Astrocyte of the hippocampus (primary cell): ENCODE measurements at places on chromosomes 1 and 21.

DNA sequence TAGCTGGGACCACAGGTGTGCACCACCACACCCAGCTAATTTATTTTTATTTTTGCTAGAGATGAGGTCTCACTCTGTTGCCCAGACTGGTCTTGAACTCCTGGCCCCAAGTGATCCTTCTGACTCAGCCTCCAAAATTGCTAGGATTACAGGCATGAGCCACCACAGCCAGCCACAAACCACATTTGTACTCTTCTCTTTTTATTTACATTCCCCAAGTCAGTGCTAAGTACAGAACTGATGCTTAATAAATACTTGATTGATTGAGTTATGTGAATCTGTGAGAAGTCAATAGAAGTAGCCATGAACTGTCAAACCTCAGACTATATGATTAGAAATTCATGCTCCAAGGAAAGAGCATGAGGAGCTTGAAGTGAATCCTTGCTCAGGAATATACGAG lies 48.5 kb upstream of the S1PR1 start:
- DNase-seq, result peak; percentile 61

DNA sequence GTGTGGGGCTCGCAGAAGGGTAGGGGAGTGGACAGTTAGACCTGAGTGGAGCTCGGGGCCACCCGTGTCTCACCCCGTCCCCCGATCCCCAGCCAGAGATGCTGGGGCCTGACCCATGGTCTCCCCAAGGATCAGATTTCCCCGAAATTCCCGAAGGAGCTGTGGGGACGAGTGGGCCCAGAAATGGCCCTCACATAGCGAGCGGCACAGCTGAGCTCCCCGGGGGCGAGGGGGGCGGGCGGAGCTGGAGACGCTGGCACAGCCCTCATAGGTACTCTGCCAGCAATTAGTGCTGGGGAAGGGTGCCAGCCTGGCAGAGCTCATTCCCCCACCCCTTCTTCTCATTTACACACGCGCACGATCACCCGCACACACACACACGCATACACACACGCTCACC lies 9.2 kb downstream of the CASZ1 start:
- no peak for DNase-seq

GRCh38 chr21:28639737-28640136 lies 352.9 kb downstream of the LTN1 start:
- peak; percentile 52 for DNase-seq

DNA sequence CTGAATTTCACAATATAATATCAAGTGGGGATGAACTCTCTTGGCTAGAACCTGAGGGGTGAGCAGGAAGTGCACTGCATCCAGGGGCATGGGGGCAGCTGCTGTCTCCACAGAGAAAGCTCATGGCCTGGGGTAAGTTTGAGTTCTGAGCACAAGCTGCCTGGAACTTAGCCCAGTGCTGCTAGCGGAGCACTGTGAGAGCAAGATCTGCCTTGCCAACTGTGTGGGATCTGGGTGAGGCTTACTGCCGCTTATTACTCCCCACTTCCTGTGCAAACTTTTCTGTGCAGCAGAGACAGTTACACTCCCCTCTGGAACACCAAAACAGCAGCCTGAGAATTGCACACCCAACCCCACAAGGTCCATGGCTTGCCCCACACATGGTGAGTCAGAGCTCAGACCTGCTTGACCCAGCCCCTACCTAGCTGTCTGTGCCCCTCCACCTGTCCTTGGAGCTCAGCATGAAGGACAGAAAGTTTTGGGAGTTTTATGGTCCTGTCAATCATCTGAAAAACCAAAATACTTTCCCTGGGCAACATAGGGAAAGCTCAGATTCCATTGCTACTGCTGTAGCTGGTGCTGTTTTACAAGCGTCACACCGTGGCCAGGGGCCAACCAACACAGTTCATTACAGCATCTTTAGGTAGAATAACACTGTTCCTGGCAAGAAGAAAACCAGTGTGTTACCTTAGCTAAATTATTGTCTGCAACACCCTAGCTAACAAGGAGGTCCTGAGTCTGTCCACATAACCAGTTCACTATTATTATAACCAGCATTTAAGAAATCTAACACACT lies 762.1 kb upstream of the NEGR1 start:
- peak; percentile 44 for DNase-seq

- no peak for DNase-seq
These were observed 149.2 kb upstream of the KCNK2 start for GRCh38 chr1:214933375-214933774.

DNA sequence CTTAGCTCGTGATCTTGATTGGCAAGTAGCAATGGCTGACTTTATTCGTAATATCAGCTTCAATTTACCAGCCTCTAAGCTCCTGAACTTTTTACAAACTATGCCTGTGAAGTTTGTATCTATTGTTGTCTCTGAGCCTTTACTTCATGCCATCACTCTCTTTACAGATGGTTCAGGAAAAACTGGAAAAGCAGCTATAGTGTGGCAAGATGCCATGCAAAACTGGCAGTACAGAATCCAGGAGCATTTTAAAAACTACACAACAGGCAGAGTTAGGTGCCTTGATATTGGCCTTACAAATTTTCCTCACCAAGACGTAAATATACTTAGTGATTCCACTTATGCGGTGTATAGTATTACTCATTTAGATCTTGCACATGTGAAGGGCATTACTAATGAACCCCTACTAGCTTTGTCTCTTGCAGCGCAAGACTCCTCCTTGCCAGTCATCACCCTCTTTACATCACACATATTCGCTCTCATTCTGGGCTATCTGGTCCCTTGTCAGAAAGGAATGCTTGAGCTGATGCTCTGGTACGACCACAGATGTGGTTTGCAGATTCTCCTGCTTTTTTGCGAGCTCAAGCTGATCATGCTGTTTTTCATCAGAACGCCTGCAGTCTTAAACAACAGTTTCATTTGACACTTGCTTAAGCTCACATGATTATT lies 36.3 kb downstream of the CLCA1 start:
- no peak for DNase-seq

GRCh38 chr1:59113876-59114457 lies 182.9 kb upstream of the FGGY start:
- no peak for DNase-seq

DNA sequence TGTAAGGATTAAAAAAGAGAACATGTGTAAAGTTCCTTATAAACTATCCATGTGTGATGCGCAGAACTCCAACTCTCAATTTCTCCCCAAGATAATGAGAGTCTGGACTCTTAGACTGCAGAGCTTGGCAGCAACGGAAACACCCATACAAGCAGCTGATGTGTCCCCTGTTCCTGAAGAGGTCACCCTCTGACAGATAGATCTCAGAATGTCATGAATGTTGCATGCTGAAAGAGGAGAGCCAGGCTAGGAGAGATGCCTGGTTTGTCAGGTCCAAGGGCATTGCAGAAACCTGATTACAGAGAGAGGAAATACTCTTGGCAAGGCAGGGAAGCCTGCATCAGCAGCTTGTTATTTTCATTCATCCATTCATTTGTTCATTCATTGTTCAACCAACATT lies 24.2 kb downstream of the MTARC1 start:
- DNase-seq, result no peak

GRCh38 chr1:207502726-207503125 lies 6.8 kb downstream of the CR1 start:
- no peak for DNase-seq

GRCh38 chr1:36645867-36646266 lies 163.2 kb upstream of the CSF3R start:
- no peak for DNase-seq

- DNase-seq, result peak; percentile 2
These were observed 34.8 kb downstream of the CLCA1 start for GRCh38 chr1:86503406-86504136.

- DNase-seq, result no peak
These were observed 24.6 kb downstream of the F5 start for GRCh38 chr1:169561692-169562091.

DNA sequence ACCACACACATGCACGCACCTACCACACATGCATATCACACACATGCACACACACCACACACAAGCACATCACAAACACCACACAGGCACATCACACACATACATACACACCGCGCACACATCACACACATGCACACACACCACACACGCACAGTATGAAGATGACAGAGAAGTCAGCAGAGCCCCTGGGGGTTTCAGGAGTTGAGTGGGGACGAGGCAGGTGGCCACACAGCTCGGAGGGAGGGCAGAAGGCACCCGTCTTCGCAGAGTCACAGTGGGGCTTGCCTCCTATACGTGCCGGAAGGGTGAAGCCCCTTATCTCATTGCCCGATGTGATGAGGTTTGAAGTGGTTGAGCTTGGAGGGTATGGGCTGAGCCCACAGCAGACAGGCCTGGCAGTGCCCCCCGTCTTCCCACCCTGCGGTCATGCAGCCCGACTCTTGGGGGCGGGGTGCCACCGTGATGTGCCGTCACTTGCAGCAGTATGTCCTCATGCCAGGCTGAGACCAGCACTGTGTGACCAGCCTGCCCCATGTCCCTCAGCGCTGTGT lies 9.9 kb downstream of the PDE9A start:
- DNase-seq, result no peak

- no peak for DNase-seq
These were observed 10.7 kb upstream of the GPR25 start for GRCh38 chr1:200861937-200862647.

- DNase-seq, result no peak
These were observed 36.9 kb upstream of the JAK1 start for GRCh38 chr1:65003316-65003664.

- DNase-seq, result no peak
These were observed 126.7 kb downstream of the CDC42BPA start for GRCh38 chr1:227191607-227192006.

DNA sequence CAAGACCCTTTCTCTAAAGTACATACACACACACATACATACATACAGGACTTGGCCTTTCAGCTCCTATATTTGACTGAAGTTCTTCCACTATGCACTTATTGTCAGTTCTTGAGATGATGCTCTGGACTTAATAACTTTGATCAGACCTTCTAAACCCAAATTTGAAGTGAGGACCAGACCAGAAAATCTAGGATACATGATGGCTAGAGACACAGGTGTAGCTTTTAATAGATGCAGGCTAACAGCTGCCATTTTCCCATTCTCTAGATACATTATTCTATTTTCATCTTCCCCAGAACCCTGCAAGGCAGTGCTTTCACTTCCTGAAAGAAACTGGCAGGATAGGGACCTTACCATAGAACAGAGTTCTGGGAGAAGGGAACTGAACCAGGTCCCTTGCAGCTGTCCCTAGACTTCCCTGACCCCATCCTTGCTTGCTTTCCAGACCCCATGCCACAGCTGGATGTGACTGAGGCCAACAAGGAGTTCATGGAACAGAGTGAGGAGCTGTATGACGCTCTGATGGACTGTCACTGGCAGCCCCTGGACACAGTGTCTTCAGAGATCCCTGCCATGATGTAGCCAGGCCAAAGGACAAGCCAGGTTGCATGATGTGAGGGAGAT lies 14.9 kb upstream of the RAB42 start:
- no peak for DNase-seq

DNA sequence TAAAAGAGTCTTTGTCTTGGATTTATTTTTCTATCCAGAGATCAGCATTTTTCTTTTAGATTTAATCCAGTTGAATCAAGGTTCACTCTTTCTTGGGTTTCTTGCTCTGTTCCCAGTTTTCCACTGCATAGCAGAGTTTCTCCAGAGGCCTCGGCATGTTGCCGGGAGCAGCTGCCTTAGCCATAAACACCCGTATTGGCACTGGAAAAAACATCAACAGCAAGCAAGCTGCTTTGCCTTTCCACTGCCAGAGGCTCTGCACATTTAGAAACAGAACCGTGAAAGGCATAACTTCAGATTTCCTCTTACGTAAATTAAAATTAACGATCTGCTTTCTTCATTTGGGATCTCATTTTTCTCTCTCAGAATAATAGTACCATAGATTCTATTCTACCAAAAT lies 181.8 kb upstream of the L1TD1 start:
- no peak for DNase-seq

GRCh38 chr1:210344706-210345105 lies 16.0 kb downstream of the HHAT start:
- DNase-seq, result no peak

DNA sequence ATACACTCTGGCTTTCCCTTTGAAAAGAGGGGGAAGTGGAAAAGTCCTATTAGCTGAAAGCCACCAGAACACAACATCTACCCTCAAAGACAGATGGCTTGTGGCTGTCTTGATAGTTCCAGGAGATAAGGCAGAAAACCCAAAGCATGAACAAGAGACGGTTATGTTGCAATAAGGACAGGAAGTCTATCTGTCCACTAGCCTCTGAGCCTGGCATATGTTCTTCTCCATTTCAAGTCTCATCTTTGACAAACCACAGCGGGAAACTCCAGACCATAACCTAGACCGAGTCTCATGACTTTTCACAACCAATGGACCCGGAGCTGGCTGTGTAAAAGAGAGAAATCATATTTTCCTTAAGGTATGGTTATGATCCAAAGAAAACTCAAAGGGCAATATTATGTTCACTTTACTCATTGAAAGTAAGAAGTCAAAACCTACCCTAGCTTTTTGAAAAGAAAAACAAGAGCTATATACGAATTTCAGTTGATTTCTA lies 33.8 kb downstream of the DUSP10 start:
- DNase-seq, result no peak

DNA sequence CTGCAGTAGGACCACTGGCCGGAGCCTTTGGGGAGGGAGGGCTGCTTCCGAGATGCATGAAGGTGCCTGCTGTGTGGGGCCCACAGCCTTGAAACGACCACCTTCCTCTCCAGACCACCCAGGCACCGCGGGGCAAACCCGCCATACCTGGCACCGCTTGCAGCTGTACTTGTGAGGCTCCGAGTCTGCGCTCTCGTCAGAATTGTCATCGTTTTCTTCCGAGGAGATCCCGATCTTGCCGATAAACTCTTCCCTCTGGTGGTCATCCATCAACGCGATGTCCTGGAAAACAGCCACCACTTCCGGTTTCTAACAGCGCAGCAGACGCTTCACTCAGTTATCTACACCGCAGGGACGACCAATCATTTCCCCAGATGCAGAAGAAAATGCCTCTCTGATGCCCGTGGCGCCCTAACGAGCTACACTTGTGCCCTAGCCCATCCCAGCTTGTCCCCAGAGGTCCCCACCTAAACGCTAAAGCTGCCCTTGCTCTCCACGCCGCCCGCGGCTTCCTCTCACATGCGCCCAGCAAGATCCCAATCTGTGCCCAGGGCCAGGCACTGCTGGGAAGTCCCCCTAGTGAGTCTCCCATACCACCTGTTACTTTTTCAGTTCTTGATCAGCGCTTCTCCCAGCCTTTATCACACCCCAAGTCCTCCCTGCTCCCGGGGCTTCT lies 55.0 kb upstream of the RIPK4 start:
- no peak for DNase-seq

DNA sequence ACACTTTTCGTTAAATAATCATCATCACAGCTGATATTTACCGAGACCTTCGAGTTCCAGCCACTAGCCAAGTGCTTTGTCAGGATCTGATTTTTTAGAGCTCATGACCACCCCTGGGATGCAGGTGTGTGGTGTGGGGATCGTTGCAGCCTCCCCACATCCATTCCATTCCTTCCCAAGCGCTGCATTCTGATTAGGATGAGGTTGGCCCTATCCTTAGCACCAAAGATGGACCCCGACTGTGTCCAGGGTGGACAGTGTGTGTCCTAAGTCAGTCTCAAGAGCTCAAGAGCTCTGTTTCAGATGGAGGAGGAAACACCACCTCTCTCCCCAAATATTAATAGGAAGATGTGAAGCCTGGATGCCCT lies 74.1 kb downstream of the PSMG1 start:
- DNase-seq, result no peak
